ENCODE measurements at places on chromosomes 5 and 9. TPM values are rescaled to one million over a fixed set of nuclear protein-coding genes. Genes with fewer than 3 reads are reported as not detected.

MEIKIN gene
- not detected for total RNA-seq

GDNF gene
- total RNA-seq: 1.2 TPM

ANKRD34B gene
- total RNA-seq: not detected

PALM2AKAP2 gene
- 5.1 TPM for total RNA-seq

GRAMD2B gene
- 10.6 TPM for total RNA-seq

CDH10 gene
- total RNA-seq: 0.83 TPM

LHX3 gene
- under 0.01 TPM for total RNA-seq

ELOVL7 gene
- 0.33 TPM for total RNA-seq

PHYHD1 gene
- total RNA-seq: 18.7 TPM

LAMC3 gene
- 0.33 TPM for total RNA-seq

DRD1 gene
- total RNA-seq: under 0.01 TPM

SLC28A3 gene
- 0.15 TPM for total RNA-seq

SH2D3C gene
- total RNA-seq: not detected

QRFP gene
- total RNA-seq: not detected

HMCN2 gene
- total RNA-seq: under 0.01 TPM

SHC3 gene
- 61.4 TPM for total RNA-seq
